ENCODE measurements at places on chromosomes 1 and 21. TPM values are rescaled to one million over a fixed set of nuclear protein-coding genes. Genes with fewer than 3 reads are reported as not detected.

- DNase-seq, result no peak
These were observed 7.8 kb upstream of the ZNF691 start for GRCh38 chr1:42838482-42839190.

Gene RPS6KC1
- total RNA-seq, result 15.9 TPM

- no peak for DNase-seq
These were observed 269.0 kb downstream of the SEC16B start for GRCh38 chr1:177700856-177701255.

DNA sequence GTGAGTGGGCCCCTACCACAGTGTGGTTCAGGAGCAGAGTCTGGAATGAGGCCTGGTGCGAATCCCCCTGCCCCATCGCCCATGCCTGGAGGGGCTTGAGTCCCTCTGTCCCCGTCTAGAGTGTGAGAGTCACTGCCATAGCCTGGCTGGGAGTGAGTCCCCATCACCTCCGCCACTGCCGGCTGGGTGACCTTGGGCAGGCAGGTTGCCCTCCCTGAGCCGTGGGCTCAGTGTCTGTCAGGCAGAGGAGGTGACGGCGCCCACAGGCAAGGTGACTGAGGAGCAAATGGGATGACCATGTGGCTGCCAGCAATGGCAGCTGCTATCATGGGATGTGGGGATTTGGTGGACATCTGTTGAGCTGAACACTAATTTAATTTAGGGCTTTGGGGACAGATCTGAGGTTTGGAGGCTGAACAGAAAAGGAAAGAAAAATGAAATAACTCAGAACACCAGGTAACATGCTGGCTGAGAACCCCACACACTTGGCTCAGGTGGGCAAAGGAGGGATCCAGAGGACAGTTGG lies 38.1 kb upstream of the GPR153 start:
- DNase-seq, result no peak

DNA sequence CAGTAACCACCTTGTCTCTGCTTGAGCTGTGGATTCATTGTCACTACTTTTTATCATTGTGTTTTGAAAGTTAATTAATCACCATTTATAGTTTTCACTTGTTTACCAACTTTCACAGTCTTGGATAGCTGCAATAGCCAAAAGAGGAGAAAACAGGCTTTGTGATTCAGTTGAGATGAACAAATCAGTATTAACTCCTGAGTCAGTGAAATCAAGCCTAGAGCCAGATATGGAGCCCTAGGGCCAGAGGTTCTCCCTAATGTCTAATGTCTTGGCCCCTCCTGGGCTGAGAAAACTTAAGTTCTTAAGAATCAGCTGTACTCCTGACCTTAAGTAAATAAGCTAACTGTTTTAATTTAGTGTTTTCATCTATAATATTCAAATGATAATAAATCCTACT lies 228.8 kb downstream of the DNM3 start:
- no peak for DNase-seq

DNA sequence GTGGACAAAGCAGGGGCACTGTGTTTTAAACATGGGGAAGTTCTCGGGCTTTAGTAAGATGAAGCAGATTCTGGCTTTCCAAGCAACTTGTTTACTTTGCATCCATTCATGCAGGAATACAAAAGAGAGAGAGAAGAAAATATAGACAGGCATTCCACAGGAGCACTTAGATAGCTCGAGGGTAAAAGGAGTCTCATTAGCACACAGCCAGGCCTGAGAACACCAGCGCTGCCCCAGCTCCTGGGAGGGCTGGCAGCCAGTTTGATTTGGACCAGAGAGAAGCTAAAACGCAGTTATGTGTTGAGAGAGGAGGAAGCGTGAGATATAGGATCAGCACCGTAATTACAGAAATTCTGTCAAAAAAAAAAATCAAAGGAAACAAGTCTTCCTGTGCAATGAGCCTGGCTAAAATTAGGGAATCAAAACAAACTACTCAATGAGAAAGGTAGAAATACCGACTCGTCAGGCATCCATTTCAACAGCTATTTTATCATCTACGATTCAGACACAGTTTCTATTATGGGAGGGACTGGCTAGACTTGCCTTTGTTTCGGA lies 68.2 kb downstream of the CLSTN1 start:
- no peak for DNase-seq

- DNase-seq, result no peak
These were observed 5.8 kb downstream of the TRIM11 start for GRCh38 chr1:228400692-228401454.

All from HCT116 (cell line).